T-cell (primary cell): ENCODE measurements at places on chromosomes 3 and 15. TPM values are rescaled to one million over a fixed set of nuclear protein-coding genes. Genes with fewer than 3 reads are reported as not detected.

IL1RAP gene
- 9.9 TPM for total RNA-seq

DGKG gene
- total RNA-seq: 0.03 TPM

GOLGA8J gene
- total RNA-seq: not detected

GOLGA6B gene
- not detected for total RNA-seq
